ENCODE measurements at places on chromosomes 11 and 22. TPM values are rescaled to one million over a fixed set of nuclear protein-coding genes. Genes with fewer than 3 reads are reported as not detected.

The ZP1 gene
- total RNA-seq, result not detected

The FOLR3 gene
- not detected for total RNA-seq

- DNase-seq, result no peak
Measured at GRCh38 chr22:44423556-44424358, 74.3 kb downstream of the RTL6 start.

- DNase-seq, result no peak
Measured at GRCh38 chr22:38709306-38709705, 3.6 kb downstream of the GTPBP1 start.

- DNase-seq, result no peak
Measured at GRCh38 chr11:19777377-19778102, 64.9 kb downstream of the NAV2 start.
